ENCODE measurements at places on chromosomes 1 and 21. TPM values are rescaled to one million over a fixed set of nuclear protein-coding genes. Genes with fewer than 3 reads are reported as not detected.

- peaks cover 4% of the 10 kb centered on the region for H3K4me1 ChIP-seq
- no peaks in the 10 kb centered on the region for H3K36me3 ChIP-seq
- DNase-seq = no peak
- no peak overlapping the region for H3K4me3 ChIP-seq
- H3K27me3 ChIP-seq = no peaks in the 10 kb centered on the region
- no peak overlapping the region for H3K27ac ChIP-seq
Measured at GRCh38 chr1:212208978-212209644, 76.1 kb upstream of the PPP2R5A start.

DNA sequence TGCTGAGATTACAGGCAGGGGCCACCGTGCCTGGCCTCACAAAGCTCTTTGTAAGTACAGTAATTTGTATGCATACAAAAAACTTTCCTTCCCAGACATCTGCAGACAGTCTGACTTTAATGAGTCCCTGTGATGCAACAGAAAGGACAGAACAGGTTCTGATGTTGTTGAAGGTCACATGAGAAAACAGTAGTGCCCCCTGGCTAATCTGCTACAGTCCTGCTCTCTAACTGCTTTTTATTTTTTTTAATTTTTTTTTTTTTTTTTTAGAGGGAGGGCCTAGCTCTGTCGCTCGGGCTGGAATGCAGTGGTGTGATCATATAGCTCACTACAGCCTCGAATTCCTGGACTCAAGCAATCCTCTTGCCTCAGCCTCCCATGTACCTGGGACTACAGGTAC is 36.7 kb downstream of the ACBD3 start:
- no peaks in the 10 kb centered on the region for H3K4me1 ChIP-seq
- H3K27me3 ChIP-seq = no peaks in the 10 kb centered on the region
- no peak overlapping the region for H3K4me3 ChIP-seq
- peaks cover 59% of the 10 kb centered on the region for H3K36me3 ChIP-seq
- DNase-seq = no peak

DNA sequence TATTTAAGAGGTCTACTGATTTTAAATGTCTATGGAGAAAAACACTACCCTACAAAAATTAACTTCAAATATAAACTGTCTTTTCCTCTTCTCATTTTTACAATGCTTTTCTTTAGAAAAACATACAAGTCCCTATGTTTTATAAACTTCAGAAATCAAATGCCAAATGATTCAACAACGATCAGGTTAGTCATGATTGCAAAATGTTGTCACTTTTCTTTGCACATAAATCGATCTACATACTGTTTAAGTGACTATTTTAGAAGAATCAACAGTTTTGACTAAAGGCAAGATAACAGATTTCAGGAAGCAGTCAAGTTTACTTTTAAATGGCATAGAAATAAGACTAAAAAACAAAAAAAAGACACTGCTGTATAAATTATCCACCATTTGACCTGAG is 168.7 kb downstream of the GPATCH2 start:
- no peaks in the 10 kb centered on the region for H3K27me3 ChIP-seq
- H3K4me1 ChIP-seq = no peaks in the 10 kb centered on the region
- no peaks in the 10 kb centered on the region for H3K36me3 ChIP-seq
- no peak for DNase-seq

PIGM gene
- 3.6 TPM for total RNA-seq

CHI3L1 gene
- 0.13 TPM for total RNA-seq

Data from muscle of leg (tissue), 16 donors.